Hematopoietic multipotent progenitor cell treated with erythropoietin and hydrocortisone succinate and interleukin-3 and kit ligand, for 8 days (in vitro differentiated cells): ENCODE measurements at places on chromosomes 4 and X.

- DNase-seq, result no peak
Observed at GRCh38 chr4:157992948-157993839, 179.6 kb downstream of the GASK1B start.

DNA sequence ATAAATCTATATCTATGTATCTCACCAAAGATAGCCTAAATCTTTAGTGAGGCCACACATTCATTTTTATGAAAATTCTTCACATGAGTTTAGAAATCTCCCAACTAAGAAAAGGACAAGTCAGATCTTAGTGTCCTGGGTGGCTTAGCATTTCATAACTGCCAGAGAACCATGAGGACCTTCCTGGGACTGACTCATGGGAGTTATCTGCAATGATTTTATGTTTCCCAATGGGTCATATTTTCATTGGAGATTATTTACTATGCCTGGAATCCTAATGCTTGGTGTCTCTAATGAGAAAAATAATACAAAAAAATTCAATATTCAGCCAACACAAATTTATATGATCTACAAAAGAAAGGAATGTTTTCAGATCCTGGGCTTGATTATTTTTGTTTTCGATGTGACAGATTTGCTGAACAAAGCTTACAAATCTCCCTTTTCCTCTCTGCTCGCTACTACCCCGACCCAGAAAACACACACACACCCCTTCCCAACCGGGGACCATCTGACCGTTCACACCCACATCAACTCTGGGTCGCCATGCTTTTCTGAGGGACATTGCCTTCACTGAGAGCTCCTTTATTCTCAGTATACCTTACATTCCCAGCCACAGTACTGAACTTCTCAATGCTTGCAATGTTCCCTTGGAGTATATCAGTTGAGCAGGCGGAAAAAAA, 40.1 kb downstream of the SORBS2 start:
- no peak for DNase-seq

- DNase-seq, result no peak
Observed at GRCh38 chrX:55163171-55163570, 57.0 kb upstream of the PAGE5 start.

DNA sequence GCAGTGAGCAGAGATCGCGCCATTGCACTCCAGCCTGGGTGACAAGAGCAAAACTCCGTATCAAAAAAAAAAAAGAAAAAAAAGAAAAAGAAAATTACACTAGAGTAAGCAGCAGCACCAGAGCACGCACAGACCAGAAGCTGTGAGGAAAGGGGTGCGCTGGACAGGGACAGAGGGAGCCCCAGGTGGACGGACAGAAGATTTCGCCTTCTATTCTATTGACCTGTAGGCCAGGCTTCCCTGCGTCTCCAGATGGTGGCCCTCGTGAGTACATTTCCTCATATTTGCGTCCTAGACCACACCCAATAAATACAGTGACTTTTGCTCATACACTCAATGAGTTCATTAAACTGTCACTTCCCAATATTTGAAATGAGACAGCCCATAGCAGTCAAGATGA, 19.1 kb downstream of the MTNR1A start:
- DNase-seq, result no peak

- DNase-seq, result no peak
Observed at GRCh38 chr4:66482186-66482585, 811.9 kb upstream of the EPHA5 start.

- DNase-seq, result no peak
Observed at GRCh38 chr4:68077737-68078136, 51.9 kb downstream of the TMPRSS11F start.

- DNase-seq, result no peak
Observed at GRCh38 chrX:131958724-131959123, 64.4 kb upstream of the STK26 start.

DNA sequence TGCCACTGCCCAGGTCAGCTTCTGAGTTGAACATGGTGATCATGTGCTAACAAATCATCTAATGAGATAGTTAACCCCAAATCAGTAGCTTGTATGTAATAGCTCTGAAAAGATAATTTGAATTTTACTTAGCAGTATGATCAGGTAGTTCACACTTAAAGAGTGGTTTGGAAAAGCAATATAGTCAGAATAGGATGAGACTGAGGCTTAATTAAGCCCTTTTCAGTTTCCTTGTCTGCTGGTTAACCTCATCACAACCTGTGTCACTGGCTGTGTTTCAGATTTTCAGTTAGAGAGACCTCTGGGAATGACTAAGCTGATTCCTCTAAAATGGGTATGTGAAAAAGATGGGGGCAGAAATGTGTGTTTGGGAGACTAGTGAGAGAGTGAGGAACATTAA, 38.1 kb downstream of the GPR174 start:
- no peak for DNase-seq

DNA sequence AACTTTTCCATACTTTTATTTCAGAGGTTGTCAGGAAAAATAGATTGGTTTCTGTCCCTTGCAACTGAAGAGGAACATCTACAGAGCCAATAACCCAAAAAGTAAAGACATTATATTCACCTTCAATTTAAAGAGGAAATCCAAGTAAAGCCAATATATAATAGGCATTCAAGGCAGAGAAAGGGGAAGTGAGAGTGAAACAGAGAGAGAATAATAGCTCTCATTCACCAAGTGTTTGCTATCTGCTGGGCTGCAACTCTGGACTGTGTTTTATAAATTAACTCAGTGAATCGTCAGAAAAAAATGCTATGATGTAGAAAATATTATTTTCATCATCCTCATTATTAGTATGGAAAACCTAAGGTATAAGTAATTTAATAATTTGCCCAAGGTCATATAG, 448.5 kb downstream of the TRAM1L1 start:
- no peak for DNase-seq

- DNase-seq, result no peak
Observed at GRCh38 chr4:95426455-95426854, 122.3 kb downstream of the UNC5C start.

GRCh38 chr4:2868877-2869487, 25.3 kb downstream of the ADD1 start:
- no peak for DNase-seq

DNA sequence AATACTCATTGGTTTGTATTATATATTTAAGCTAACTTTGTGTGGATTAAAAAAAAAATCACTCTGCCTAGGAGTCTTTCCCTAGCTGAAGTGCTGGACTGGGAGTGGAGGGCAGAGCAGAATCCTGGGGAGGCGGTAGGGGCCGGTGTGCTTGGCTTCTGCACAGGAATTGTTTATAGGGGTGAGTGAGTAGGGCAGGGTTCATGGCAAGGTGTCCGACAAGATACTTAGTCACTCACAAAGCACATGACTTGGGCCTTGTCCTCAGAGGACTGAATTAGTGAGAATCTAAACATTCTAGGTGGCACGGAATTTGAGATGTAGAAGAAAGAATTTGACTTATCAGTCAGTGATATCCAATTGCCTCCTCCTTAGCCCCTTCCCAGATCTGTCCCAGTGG, 32.2 kb downstream of the FNIP2 start:
- DNase-seq, result no peak

- DNase-seq, result no peak
Observed at GRCh38 chr4:2823301-2823670, 20.4 kb upstream of the ADD1 start.

DNA sequence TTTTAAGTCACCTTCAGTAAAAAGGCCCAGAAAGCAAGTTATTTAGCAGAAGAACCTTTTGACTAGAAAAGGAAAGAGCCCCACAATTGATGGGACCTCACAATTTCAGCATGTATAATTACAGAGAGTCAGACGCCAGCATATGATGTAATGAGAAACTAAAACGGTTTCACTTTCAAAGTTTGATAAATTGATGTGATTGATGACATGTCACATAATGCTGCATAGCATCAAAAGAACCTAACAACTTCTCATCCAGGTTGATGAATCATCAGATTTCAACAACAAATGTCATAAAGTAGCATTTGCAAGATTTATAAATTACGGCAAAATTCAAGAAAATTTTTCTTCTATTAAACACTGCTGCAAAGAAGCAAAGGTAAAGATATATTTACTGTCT, 3.9 kb upstream of the GAR1 start:
- no peak for DNase-seq

DNA sequence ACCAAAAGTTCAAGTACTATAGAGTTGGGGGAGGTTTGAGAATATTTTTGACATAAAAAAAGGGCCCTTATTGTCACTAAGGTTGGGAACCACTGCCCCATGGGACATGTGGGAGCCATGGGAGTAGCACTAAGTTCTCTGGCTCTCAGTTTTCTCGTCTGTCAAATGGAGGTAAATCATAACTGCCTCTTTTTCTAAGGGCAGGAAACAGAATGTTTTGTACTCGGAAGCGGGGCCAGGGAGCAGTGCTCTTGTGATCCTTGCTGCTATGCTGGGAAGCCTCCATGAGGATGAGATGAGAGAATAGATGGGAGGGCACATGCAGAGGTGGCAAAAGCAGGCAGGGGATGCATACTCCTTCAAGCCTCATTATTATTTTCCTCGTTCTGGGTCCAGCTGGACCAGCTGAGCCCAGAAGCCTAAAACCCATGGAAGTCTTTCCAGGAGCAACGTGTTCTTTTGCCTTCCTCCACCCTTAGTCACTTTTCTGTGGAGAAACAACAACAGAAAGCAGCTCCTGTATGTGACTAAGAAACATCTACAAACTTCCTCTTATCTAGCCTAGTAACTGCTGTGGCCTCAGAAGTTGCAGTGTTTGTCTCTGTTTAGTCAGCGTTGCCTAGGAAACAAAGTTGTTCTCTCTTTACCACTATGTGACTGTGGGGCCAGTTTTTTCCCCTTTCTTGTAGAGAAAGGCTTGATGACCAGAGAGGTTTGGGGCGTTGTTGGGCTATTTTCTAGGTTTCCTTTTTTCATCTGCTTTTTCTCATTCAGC, 64.8 kb downstream of the TSC22D3 start:
- DNase-seq, result peak; percentile 90

DNA sequence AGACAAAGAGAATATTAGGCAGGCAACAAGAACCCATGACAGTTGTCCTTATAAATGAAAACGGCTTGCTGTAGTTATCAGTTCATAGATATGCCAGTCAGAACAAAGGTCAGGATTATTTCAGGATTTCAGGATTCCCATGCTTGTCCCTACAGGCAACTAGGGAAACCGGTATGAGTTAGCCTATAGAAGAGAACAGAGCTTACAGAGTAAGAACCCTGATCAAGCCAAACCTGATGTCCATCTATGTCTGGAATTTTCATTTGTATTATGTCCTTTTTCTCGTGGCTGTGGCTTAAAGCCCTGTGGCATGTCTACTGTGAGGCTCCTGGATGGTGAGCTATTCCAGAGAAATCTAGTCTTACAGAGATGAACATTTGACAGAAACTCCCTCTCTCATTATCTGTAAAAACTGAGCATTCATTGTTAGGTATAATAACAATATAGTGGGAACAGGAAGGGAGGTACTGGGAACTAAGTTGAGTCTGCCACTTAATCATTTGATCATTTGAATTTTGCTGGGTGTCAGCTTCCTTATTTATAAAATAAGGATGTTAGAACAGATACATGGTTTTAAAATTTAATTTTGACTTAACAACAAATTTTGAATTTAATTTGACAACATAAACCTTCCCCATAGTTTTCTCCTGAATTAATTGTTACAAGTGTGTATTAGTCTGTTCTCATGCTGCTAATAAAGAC, 129.5 kb upstream of the KLF3 start:
- DNase-seq, result no peak

DNA sequence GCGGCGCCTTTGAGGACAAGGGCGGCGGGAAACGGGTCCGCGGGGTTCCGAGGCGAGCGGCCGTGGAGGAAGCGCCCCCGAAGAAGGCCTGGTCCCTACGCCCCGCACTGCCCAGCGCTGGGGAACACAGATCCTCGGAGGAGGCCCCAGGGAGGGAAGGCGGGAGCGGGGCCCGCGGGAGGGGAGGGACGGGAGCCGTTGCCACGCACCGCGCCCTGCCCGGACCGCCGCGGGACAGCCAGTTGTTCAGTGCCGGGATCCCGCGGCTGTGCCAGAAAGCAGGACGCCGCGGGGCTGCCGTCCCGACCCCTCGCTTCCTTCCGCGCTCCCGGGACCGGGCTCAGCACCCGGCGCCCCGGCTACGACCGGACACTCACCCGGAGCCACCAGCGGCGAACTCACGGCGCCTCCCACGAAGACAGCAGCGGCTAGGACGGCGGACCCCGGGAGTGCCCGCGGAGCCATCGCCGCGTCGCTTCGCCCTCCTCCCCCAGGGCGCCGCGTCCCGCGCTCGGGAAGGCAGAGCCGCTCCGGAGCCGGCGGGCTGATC, 278 bp downstream of the RELL1 start:
- peak; percentile 35 for DNase-seq

DNA sequence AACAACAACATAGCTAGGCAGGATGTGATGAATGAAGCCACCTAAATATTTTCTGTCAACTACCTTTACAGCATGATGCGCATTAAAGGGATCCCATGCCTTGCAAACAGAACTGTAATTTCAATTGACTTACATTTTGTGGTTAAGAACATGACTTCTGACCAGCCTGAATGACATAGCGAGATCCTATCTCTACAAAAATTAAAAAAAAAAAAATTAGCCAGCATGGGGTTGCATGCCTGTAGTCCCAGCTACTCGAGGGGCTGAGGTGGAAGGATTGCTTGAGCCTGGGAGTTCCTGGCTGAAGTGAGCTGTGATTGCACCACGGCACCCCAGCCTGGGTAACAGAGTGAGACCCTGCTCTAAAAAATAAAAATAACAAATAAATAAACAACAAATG, 680.6 kb downstream of the IQCM start:
- no peak for DNase-seq

DNA sequence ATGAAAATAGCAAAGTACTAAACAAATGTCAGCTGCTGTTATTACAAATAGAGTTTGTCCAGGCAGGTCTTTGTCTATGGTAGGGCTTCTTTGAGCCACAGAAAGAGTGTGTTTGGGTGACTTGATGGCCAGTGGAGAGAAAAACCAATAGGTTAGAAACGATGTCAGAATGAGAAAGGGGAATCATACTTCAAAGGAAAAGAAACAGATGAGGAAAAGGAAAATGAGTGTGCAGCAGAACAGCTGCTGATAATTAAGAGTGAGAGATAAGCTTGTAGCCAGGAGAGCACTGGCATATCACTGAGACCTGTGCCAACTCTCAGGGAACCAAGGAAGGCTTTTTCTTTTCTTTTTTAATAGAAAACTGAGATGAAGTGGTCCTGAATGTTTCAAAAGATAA, 257.2 kb downstream of the ARHGAP24 start:
- no peak for DNase-seq

GRCh38 chr4:82733636-82734035, 65.0 kb downstream of the SCD5 start:
- no peak for DNase-seq

- no peak for DNase-seq
Observed at GRCh38 chr4:146261041-146261440, 46.7 kb downstream of the REELD1 start.

- DNase-seq, result no peak
Observed at GRCh38 chrX:9884031-9884779, 83.0 kb upstream of the CLDN34 start.

- peak; percentile 22 for DNase-seq
Observed at GRCh38 chr4:116180157-116180601, 905.2 kb downstream of the TRAM1L1 start.

DNA sequence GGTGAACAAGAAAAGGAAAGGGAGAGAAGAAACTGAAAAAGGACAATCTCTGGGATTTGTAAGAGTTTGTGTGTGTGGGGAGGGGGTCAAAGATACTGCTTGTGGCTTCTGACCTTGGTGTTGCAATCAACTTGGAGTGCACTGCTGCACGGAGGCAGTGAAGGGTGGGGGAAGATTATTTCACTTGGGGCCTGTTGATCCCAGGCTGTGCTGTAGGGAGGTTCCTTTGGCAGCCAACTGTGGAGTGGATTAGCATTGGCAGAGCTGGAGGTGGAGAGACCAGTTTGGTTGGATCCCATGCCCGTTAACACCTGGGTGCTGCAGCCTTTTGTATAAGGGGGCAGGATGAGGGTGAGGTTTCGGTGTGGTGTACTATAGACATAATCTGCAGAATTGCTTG, 38.2 kb downstream of the AFF1 start:
- peak; percentile 49 for DNase-seq
